ENCODE measurements at places on chromosomes 2 and 18.

DNA sequence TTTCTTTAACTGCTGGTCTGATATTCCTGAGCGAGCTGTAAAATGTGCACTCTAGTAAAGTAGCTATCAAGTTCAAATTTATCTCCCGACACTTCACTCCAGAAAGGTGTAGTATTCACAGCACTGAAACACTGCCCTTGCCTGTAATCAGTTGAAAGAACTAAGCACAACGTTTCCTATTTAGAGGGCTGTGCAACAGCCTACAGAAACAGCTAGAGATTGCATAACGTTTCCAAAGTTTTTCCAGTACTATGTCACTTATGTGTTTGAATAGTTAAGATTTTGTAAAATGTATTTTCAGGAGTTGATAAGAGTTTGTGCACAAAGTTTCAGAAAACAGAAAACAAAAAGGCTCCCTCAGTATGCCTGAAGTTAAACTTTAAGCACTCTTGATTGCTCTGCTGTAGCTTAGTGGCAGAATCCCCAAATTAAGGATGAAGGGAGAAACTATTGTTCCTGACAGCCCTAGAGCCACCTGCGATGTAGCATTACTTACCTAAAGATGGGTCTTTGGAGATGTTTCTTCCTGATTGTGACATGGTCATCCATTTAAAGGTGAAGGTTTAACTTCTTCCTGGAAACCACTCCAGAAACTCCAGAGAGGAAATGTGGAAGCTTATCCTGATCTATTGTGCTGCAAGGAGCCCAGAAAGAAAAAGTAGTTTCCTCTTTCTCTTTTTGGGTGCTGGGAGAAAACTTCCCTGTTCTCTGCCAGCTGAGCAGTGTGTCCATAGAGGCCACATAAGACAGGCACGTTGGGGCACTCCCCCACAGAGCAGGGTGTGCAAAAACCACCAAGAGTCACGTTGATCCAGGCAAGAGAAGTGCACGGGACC lies 536 bp downstream of the PDE1A start:
- DNase-seq = no peak

GRCh38 chr2:219645631-219646527 lies 18.4 kb downstream of the SLC4A3 start:
- DNase-seq = no peak

DNA sequence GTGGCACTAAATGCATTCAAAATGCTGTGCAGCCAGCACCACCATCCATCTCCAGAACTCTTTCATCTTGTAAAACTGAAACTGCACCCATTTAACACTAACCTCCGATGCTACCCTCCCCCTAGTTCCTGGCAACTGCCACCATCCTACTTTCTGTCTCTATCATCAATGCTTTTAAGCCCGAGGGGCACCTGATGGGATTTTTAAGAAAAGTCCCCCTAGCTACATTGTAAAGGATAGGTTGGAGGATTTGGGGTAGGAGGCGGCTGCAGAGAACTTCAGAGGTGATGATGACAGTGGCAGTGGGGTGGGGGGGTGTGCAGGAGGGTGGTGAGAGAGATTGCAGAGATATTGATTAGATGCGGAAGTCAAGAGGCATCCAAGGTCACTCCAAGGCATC lies 10.8 kb upstream of the YWHAQ start:
- no peak for DNase-seq

GRCh38 chr18:31591113-31591512 lies 564 bp upstream of the TTR start:
- DNase-seq = no peak

DNA sequence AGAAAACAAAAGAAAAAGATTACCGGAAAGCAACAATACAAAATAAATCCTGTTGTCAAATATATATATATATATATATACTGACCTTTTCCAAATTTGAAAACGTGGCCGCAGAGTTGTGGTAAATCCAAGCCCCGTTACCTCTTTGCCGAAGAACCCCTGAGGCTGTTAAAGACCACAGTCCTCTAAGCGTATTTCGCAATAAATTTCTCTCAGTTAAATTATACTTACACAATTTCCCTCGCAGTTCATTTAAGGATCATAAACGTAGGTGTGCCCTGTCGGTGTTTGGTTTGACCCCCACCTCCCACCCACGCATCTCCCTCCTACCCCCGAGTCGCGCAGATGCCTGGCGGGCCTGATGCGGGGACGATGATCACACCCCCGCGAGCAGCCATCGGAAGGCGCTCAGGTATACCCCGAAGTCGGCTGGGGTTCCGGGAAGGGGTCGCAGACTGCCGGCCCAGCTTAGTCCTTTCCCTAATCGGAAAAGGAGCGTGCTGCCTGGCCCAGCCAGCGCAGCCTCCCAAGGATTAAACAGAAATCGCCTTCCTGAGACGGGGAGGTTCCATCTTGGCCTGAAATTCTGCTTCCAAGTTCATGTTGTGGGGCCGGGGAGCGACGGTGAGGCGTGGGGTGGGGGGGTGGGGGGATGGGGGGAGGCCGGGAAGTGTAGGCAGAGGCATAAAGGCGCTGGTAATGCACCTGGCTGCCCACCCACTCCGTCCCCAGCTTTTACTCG lies 2.9 kb upstream of the MEIS1 start:
- no peak for DNase-seq

- no peak for DNase-seq
Observed at GRCh38 chr2:234291765-234292204, 205.1 kb downstream of the ARL4C start.

GRCh38 chr2:47509821-47510385 lies 106.9 kb downstream of the MSH2 start:
- DNase-seq = no peak

DNA sequence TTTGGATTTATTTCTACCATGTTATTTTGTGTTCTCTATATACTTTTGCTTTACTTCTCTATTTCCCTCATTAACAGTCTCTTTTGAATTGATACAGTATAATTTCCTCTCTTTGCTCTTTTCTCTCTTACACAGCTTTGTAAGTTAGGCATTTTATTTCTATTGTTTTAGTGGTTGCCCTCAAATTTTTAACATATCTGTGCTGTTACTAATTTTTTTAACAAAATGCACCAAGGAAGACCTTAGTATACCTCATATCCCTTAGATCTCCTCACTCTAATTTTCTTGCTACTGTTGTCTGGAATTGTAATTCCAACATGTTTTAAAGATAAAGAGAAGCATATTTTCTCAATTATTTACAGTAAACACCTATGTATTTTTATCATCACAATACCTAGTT lies 416.8 kb upstream of the SLC14A2 start:
- DNase-seq = no peak

GRCh38 chr18:59752666-59753065 lies 55.4 kb upstream of the CCBE1 start:
- DNase-seq = no peak

DNA sequence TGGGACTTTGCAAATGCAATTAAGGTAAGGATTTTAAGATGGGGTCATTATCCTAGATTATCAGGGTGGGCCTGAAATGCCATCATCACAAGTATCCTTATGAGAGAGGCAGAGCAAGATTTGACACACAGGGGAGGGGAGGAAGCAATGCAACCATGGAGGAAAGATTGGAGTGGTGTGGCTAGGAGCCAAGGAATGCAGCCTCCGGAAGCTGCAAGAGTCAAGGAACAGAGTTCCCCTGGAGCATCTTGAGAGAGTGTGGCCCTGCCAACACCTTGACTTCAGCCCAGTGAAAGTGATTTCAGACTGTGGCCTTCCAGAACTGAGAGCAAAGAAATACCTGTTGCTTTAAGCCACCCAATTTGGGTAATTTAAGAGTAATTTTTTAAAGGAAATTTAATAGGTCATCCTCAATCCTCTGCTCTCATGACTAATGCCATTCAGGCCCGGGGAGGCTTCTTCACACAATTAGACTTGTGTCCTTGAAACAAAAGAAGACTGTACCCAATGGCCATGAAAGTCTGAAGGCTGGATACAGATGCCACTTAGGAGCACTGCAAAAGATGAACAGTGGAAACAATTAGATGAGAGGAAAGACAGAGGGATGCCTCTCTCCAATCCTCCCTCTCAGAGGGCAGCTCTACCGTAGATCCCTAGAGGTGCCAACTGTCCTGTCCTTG lies 250.3 kb upstream of the ID2 start:
- DNase-seq = no peak

DNA sequence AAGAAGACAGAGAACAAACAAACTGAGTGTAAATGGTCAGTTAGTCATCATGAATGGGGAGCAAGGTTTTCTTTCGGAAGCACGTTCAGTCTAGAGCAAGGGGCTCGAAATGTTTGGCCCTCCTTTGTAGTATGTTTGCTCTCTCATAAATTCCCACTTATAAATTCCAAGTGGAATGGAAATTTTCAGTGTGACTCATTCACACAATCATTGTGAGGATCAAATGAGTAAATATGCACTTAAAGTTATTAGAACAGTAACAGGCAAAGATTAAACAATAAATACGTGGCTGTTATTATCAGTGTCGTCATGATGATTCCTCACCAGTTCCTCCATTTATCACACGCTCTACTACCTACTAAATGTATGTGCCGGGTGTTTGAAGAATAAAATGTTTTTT lies 10.5 kb downstream of the CNGA3 start:
- no peak for DNase-seq
